HepG2 (cell line): ENCODE measurements at places on chromosomes 1 and 21. TPM values are rescaled to one million over a fixed set of nuclear protein-coding genes. Genes with fewer than 3 reads are reported as not detected.

DNA sequence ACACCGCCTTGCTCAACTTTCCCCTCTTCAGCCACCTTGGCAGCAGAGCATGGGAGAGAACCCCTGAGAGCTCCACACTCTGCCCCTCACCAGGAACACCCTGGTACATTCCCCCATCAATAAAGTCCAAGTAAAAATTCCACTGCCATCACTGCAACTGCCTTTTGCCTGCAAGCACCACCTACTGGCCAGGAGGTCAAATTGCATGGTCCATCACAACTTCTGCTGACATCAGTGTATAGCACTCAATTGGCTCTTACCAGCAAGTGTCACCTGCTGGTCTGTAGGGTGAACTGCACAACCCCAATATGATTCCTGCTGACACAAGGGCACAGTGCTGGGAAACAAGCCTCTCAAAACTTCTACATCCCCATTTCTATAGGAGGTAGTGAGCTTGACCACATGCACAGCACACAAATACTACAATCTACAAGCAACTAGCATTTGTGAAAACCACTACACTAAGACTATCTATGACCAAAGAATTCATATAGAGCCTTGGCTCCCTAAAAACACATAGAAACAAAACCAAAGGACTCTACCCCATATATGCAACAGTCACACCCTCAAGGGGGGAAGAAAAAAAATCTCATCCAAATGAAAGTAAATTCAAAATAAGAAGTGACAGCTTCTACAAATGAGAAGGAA, 69.2 kb downstream of the FASLG start:
- DNase-seq: peak; percentile 71
- no peak overlapping the region for H3K4me3 ChIP-seq
- no peak overlapping the region for H3K27ac ChIP-seq
- no peaks in the 10 kb centered on the region for H3K4me1 ChIP-seq

- no peak for DNase-seq
- H3K27ac ChIP-seq: no peak overlapping the region
- peaks cover 8% of the 10 kb centered on the region; the same call in 2 of the 3 replicates for H3K36me3 ChIP-seq
- no peaks in the 10 kb centered on the region for H3K27me3 ChIP-seq
- H3K4me1 ChIP-seq: peaks cover 34% of the 10 kb centered on the region
Measured at GRCh38 chr1:147641291-147641690, 29.0 kb downstream of the ACP6 start.

GRCh38 chr1:24309762-24310485, 9.2 kb upstream of the GRHL3 start:
- H3K4me3 ChIP-seq: no peak overlapping the region
- H3K36me3 ChIP-seq: no peaks in the 10 kb centered on the region
- H3K27ac ChIP-seq: no peak overlapping the region
- no peaks in the 10 kb centered on the region for H3K4me1 ChIP-seq
- peaks cover 15% of the 10 kb centered on the region for H3K27me3 ChIP-seq

Gene RGS16
- total RNA-seq: not detected in 2 replicates
